Left cardiac atrium (tissue), 4 donors: ENCODE measurements at places on chromosomes 5 and 9. TPM values are rescaled to one million over a fixed set of nuclear protein-coding genes. Genes with fewer than 3 reads are reported as not detected.

DNA sequence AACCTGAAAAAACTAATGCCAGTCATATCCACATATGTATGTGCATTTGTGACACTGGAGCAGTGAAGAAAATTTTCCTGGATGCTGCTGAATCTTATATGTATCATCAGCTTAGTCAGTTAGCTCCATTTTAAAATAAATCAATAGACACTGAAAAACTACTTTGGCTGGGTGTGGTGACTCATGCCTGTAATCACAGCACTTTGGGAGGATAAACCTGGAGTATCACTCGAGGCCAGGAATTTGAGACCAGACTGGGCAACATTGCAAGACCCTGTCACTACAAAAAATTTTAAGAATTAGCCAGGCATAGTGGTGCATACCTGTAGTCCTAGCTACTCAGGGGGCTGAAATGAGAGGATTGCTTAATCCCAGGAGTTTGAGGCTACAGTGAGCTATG is 511.0 kb upstream of the TLE4 start:
- no peak for DNase-seq

- DNase-seq, result no peak
These were observed 84.3 kb downstream of the SLF1 start for GRCh38 chr5:94702729-94703128.

GRCh38 chr9:129139233-129139992 is 28.2 kb downstream of the PTPA start:
- peak; percentile 84 for DNase-seq

- no peak for DNase-seq
These were observed 402.9 kb downstream of the CYLC2 start for GRCh38 chr9:103397868-103398600.

GRCh38 chr5:69103521-69103920 is 9.7 kb downstream of the SLC30A5 start:
- no peak for DNase-seq

DNA sequence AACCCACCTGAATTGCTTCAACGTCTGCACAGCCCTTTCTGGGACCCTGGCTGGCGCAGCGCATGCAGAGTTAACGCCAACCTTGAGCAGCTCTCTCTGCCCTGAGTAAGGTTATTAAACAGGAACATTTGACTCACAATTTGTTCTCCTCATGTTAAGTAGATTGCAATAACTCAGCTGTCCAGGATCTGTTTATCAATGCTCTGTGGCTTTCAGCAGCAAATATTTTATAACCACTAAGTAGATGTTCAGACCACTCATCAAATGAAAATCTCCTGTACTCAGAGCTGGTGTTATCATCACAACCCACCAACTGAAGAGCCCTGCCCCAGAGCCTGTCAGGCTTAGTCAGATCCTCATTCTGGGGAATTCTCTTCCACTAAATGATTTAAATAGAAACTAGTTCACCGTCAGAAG is 403.0 kb downstream of the ZNF608 start:
- no peak for DNase-seq

The DENND1A gene
- total RNA-seq, result 16.2 TPM
